ENCODE measurements at places on chromosomes 11 and 22.

GRCh38 chr11:1652771-1653540 is 23.4 kb downstream of the KRTAP5-5 start:
- DNase-seq, result peak; percentile 70

- no peak for DNase-seq
Measured at GRCh38 chr11:126202646-126203359, 8.6 kb downstream of the RPUSD4 start.

DNA sequence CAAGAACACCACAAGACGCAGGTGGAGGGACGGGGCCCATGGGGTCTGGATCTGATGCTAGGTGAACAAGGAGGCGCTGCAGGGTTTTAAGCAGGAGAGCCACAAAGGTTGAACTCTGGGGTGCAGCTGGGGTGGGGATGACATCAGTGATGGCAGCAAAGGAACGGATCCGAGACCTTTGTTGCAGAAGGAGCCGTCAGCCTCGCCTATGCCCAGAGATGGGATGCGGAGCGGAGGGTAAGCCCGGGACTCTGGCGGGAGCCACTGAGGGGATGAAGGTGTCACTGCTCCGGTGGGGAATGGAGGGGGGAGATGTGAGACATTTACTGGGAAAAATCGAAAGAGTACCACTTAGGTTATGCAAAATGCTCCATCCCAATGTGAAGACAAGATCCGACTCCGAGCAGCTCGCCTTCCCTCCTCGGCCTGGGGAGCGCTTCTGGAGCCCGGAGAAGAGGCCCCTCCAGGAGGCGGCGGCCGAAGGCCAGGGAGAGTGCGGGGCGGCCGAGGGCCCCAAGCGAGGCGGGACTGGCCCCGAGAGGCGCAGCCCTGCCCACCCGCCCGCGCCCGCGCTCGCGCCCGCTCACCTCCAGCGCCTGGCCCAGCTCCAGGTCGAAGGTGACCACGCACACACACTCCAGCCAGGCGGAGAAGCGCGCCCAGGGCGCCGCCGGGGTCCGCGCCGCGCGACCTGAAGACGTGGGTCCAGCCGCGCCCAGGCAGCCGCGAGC is 422 bp downstream of the DENND6B start:
- DNase-seq, result no peak

DNA sequence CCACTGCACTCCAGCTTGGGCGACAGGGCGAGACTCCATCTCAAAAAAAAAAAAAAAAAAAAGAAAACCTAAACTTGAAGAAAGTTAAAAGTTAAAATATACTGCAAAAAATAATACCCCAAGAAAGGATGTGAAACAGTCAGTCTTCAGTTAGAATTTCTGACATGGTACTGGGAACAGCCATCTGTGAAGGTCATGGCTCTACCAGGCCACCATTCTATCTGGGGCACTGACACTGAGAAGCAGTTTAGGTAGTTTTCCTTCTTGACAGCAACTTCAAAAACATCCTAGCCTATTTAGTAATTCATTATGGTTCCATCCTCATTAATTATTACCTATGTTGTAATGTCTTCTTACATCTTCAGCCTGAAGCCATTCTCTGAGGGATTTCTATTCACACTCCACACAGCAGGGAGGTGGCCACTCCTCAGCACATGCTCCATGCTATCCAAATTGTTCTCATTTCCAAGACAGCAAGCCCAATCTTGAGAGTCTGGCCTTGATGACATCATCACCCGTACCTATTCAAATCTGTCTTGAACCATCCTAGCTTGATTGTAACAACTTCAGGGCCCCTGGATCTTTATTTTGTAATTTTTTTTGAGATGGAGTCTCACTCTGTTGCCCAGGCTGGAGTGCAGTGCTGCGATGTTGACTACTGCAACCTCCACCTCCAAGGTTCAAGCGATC is 38.2 kb downstream of the SERPIND1 start:
- DNase-seq, result no peak

DNA sequence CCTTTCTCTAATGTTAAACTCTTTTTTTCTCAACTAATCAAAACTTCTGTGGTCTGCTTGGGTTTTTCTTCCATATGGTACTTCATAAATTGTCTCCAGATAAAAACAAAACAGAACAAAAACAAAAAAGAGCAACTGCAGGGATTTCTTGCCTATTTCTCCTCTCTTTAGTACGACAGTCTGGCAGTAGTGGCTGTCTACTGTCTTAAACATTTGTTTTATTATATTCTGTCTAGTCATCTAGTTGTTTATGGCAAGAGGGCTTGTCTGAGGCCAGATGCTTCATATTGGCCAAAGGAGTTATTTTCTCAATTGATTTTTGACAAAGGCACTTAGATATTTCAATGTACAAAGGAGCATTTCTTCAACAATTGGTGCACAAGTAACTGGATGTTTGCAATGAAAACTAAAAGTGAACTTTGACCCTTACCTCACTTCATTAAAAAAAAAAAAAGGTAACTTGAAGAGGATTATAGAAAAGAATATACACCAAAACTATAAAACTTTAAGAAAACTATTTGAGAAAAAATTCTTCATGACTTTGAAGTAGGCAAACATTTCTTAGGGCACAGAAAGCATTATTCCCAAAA is 404.2 kb downstream of the LUZP2 start:
- no peak for DNase-seq

DNA sequence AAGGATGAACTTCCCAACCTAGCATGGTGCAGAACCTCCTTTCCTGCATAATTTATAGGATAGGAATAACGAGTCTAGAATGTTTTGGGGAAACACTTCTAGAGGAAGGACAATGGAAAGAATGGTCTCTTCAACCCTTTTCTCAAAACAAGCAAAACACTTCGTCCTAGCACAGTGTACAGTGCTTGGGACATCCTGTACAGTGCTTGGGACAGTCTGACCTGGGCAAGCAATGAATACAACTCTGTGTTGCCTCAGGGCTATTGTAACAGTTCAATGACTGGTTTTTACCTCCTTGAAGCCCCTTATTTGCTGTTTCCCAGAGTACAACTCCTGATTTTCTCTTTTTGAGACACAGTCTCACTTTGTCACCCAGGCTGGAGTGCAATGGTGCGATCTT is 1.6 kb upstream of the ADAMTS8 start:
- DNase-seq, result no peak

GRCh38 chr22:22070371-22070824 is 87.8 kb upstream of the TOP3B start:
- no peak for DNase-seq

GRCh38 chr11:131036514-131036913 is 120.2 kb upstream of the SNX19 start:
- no peak for DNase-seq

DNA sequence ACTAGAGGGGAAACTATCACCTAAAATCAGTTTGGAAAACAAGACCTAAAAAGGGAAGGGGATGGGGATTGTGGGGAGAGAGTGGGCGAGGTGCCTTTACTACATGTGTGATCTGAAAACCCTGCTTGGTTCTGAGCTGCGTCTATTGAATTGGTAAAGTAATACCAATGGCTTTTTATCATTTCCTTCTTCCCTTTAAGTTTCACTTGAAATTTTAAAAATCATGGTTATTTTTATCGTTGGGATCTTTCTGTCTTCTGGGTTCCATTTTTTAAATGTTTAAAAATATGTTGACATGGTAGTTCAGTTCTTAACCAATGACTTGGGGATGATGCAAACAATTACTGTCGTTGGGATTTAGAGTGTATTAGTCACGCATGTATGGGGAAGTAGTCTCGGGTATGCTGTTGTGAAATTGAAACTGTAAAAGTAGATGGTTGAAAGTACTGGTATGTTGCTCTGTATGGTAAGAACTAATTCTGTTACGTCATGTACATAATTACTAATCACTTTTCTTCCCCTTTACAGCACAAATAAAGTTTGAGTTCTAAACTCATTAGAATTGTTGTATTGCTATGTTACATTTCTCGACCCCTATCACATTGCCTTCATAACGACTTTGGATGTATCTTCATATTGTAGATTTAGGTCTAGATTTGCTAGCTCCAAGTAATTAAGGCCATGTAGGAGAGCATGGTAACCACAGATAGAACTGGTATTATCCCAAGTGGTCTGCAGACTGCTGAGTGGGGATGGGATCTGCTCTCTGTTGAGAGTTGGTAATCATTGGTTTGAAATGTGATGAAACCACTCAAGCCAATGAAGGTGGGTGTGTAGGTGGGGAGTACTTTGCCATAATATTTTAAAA is 3.6 kb downstream of the NEAT1 start:
- DNase-seq, result no peak

DNA sequence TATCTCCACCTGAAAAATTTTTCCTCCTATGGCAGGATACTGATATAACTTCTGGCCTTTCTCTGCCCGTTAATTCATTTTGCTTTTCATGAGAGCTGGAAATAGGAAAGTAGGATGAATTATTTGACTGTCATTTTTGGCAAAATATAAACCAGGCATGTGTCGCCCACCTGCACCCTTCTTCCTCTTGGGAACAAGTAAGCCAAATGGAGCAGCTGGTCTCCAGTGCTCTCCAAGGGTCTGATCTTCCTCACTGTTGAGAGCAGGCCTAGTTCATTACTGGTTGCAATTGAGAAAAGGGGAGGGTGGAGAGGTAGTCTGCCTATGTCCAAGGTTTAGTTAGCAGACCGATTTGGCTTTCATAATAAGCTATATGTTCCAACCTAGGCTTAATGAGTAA is 582.2 kb downstream of the DLG2 start:
- no peak for DNase-seq

DNA sequence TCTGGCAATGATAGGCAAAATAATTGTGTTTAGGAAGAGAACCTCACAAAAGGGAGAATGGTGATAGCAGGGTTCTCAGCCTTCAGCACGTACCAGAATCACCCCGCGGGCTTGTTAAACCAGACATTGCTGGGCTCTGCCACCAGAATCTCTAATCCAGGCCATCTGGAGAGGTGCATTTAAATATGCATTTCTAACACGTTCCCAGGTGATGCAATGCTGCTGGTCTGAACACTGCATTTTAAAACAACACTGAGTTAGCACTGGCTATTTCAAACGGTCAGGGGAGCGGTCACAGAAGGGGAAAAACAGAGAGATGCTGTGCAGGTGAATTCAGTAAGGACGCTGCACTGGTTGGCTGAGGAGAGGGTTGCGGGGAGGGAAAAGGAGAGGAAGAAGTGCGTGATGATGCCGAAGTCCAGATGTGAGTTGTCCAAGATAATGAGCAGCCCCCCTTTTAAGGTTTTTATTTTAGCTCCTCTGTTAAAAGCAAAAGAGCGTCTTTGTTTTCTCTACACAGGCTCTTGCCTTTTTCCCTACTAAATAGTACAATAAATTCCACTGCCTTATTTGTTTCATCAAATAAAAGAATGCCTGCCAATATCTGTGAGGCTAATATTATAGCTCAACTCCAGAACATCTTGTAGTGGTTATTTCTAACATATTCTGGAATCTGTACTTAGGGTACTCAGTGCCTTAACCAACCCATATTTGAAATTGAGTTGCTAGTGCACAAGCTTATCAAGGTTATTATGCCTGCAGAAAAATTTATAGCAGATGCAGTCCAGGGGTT is 109.6 kb upstream of the POU2AF2 start:
- DNase-seq, result no peak

DNA sequence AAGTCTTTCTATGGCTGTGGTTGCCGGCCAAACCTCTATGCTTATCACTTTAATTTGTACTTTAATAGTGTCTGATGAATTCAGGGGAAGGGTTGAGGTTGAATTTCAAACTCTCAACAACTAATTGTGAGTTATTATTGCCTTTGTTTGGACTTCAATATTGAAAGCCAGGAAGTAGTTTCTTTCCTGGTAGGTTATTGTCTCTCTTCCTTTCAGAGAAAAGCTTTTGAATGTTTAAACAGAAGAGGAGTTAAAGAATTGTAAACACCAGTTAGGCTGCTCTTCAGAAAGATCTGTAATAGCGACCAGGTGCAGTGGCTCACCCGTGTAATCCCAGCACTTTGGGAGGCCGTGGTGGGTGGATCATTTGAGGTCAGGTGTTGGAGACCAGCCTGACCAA is 22.2 kb downstream of the NNMT start:
- no peak for DNase-seq

- DNase-seq, result no peak
Measured at GRCh38 chr11:14764579-14765527, 121.2 kb downstream of the PDE3B start.

DNA sequence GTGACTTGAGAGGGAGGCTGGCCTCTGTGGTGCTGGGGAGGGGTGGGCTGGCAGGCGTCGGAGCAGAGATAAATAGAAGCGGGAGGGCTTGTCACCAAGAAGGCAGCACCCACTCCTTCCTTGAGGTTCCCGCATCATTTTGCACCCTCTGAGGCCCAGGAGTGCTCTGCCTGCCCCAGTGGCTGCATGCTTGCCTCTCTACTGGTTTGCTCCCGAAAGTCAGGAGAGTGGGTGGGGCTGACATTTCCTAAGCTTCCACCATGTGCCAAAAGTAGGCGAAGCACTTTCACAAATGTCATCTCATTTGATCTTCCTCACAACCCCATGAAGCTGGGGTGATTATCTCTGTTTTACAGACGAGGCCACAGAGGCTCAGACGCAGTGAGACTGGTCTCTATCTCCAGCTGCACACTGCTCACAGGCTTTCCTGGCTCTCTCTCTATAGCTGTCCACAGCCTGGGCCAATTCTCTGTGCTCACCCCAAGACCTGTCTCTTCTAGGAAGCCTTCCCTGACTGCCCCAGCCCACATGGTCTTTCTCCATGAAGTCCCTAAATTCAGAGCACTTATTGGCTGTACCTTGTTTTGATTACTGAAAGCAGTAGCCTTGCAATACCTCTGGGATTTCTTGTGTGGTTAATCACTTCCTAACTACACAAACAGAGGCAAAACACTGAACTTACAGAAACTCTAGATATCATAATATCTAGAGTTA is 2.6 kb upstream of the UCP3 start:
- no peak for DNase-seq

DNA sequence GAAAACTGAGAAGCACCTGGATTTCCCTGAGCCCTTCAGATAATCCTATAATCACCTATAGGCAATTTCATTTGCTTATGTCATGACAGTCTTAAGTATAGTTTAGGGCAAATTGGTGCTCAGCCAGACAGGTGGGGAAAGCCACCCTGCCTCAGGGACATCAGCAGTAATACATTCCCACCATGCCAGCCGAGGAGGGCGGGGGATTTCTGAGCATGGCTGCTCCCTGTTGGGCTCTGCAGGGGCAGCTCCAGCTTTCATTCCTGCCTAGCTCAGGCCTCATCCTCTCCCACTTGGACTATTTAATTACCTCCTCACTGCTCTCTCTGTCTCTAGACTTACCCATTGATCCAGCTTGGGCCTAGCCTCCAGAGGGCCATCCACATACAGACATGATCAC is 9.0 kb upstream of the DRD2 start:
- no peak for DNase-seq

GRCh38 chr22:44947049-44947448 is 62.8 kb downstream of the PHF21B start:
- no peak for DNase-seq

- no peak for DNase-seq
Measured at GRCh38 chr11:62851807-62852522, 12.6 kb upstream of the WDR74 start.

DNA sequence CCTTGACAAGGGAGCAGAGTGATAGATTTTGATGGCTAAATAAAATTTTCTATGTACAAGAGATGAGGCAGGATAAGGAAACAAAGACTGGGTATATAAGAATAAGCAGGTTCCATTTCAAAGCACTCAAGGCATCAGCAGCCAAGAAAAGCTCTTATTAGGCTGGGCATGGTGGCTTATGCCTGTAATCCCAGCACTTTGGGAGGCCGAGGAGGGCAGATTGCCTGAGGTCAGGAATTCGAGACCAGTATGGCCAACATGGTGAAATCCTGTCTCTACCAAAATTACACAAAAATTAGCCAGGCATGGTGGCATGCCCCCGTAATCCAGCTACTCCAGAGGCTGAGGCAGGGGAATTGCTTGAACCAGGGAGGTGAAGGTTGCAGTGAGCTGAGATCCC is 563.4 kb upstream of the CCDC179 start:
- DNase-seq, result no peak

GRCh38 chr22:35450824-35451569 is 51.1 kb downstream of the MCM5 start:
- DNase-seq, result no peak
